AG08395 (cell line): ENCODE measurements at places on chromosomes 1 and 21.

DNA sequence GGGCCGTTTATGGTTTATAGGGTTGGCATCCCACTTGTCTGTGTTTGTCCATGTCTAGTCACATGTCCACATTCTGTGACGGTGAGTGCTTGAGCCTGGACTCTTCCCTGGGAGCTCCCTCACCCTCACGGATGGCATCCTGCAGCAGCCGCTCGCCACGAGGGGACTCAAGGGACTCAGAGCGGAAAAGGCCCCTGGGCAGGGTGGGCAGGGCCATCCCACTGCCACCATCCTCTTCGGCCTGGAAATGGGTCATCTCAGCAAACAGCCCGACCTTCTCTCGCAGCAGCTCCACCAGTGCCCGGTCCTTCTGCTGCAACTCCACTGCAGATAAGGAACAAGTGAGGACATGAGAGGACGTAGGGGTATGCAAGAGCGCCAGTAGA lies 11.1 kb downstream of the RXFP4 start:
- DNase-seq: no peak

GRCh38 chr1:213656039-213656438 lies 331.7 kb upstream of the PROX1 start:
- no peak for DNase-seq

DNA sequence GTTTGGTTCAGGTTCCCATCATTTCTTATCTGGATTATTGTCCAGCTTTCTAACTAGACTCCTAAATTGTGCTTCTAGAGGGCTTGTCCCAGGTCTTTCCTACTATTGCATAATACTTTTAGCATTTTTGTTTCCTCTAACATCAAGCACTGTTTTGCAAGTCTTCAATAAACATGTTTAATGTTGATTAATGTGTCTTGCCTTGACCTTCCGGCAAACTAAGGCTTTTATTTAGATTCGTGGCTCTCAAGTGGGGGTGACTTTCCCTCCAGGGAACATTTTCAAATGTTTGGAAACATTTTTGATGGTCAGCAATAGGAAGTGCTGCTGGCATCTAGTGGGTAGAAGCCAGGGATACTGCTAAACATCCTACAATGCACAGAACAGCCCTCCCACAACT lies 90.7 kb downstream of the RPE65 start:
- DNase-seq: no peak

- no peak for DNase-seq
These were observed 44.9 kb upstream of the HIVEP3 start for GRCh38 chr1:41963636-41964035.
